ENCODE measurements at places on chromosomes 1 and 21.

- no peak for DNase-seq
These were observed 40.0 kb upstream of the DHCR24 start for GRCh38 chr1:54926970-54927369.

GRCh38 chr1:90558126-90558525, 159.0 kb downstream of the BARHL2 start:
- DNase-seq: no peak

DNA sequence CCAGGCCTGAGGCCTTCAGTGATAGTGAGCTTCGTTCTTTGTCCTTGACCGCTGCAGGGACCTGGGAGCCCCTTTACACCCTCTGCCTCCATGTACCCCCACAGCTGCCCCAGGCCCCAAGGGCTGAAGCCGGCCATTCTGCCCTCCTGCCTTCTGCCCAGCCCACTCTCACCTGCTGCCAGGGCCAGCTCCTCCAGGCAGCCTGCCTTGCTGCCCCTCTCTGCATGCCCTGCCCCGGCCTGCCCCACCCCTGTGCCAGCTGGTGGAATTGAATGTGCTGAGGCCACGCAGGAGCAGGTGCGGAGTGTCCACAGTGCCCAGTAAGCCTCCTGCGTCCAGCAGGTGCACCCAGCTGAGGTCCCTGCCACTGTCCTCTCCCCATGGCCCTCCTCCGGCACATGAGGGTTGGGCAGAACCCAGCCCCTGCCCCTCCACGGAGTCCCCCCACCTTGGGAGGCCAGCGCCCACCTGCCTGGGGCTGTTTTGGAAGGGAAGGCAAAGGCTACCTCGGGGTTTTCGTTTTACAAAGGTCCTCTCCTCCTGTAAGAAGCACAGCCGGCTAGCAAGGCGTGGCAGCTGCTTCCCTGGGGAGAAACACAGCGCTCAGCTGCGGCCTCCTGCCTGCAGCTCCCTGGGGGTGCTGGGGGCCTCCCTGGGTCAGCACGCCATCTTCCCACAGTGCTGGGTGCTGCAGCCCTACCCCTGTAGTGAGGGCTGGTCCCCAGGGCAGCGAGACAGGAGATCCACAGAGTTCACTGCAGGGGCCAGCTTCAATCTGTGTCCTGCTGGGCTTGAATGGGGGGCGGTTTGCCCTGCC, 21.0 kb downstream of the MMEL1 start:
- no peak for DNase-seq

DNA sequence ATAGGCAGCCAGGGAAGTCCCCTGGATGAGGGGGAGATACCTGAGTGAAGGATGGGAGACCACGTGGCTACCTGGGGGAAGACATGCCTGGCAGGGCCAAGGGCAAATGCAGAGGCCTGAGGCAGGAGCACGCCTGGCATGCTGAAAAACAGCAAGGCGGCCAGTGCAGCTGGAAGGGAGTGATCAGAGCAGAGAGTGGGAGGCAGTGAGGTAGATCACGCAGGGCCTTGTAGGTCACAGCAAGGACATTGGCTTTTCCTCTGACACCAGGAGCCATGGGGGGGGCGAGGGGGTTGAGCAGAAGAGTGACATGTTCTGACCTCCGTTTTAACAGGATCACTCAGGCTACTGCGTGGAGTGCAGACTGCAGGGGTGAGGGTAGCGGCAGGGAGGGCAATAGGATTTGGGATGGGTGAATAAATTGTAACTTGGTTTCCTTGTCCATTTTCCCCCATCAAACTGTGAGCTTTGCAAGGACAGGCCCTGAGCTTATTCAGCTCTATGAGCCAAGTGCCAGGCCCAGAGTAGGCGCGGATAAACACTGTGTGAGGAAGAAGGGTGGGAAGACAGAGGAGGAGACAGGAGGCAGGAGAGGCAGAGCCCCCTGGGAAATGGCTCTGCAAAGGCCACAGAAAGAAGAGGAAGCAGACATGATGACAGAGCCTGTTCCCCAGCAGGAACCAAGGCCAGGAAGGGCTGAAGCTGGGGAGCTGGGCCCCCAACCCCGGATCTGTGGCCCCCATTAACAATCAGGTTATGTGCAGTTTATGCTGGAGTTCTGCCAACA, 16.6 kb downstream of the IFI6 start:
- DNase-seq: peak; percentile 71

DNA sequence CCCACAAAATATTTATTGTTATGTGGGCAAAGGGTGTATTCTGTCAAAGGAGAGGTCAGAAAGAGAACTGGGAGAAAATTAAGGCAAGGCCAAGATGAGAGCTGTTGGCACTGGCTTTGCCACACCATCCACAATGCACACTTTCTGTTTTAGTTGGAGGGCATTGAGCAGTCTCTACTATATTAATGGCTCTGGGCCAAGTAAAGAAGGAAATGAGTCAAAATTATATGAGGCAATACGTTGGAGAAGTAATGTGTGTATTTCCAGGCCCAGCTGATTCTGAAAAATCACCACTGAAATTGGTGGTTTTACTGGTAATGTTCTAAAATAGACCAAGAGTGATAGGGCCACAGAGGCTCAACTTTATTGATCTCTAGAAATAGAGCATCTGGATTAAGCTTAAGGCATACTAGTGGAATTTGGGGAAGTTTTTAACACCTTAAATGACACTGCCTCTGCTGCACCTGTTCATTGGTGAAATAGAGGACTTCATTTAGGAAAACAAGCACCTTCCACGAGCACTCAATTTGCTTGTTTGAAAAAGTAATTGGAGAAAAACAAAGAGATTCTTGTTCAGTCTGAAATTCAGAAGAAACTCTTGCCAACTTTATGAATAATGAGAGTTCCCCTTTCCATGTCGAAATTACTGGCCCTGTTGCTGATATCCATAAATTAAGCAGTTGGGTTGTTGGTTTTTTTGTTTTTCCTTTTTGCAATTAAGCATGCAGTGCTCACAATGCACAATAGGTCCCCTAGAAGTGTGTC, 424.9 kb downstream of the ADGRL2 start:
- peak; percentile 88 for DNase-seq

DNA sequence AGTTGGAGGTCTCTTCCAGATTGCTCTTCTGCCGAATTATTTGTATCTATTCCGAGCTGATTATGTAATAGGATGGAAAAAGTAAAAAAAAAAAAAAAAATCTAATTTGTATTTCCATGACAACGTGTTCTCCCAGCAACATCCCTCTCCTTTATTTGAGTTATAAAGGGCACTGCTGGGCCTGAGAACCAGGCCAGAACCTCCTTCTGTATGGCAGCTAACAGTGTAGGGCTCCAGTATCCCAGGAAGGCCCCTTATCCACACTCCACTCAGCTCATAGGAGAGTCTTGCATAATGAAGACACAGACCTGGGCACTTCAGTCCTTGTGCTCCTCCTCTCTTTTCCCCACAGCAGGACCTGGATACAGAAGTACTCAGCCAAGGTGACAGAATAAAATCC, 3.7 kb upstream of the IPO9 start:
- DNase-seq: no peak

DNA sequence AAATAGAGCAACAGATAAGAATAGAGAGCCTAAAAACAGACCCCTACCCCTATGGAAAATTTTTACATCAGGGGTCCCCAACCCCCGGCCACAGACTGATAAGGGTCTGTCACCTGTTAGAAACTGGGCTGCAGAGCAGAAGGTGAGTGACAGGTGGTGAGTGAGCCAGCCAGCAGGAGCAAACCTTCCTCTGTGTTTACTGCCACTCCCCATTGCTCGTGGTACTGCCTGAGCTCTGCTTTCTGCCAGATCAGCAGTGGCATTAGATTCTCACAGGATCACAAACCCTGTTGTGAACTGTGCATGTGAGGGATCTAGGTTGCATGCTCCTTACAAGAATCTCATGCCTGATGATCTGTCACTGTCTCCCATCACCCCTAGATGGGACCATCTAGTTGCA, 174.1 kb downstream of the FOXD2 start:
- DNase-seq: no peak

- DNase-seq: no peak
These were observed 15.2 kb downstream of the LRRC40 start for GRCh38 chr1:70190180-70190579.

Measured in inflammatory macrophage treated with lipopolysaccharide for 1 hour (primary cell).